Aortic smooth muscle cell (primary cell): ENCODE measurements at places on chromosomes 6 and 20. TPM values are rescaled to one million over a fixed set of nuclear protein-coding genes. Genes with fewer than 3 reads are reported as not detected.

Gene DEFB112
- total RNA-seq: not detected in 2 replicates

Gene STMND1
- total RNA-seq: not detected in 2 replicates

Gene SPATA25
- total RNA-seq: 1.4 and 1.5 TPM in 2 replicates

Gene MLIP
- 0.19 TPM in 1 of 2 replicates, not detected in the other for total RNA-seq

Gene ZBP1
- total RNA-seq: not detected in 2 replicates

Gene GPR6
- total RNA-seq: not detected in 2 replicates

Gene GGTLC1
- total RNA-seq: not detected in 2 replicates

Gene ARFGEF3
- total RNA-seq: 0.25 and 0.26 TPM in 2 replicates
